ENCODE measurements at places on chromosomes 5 and 9.

DNA sequence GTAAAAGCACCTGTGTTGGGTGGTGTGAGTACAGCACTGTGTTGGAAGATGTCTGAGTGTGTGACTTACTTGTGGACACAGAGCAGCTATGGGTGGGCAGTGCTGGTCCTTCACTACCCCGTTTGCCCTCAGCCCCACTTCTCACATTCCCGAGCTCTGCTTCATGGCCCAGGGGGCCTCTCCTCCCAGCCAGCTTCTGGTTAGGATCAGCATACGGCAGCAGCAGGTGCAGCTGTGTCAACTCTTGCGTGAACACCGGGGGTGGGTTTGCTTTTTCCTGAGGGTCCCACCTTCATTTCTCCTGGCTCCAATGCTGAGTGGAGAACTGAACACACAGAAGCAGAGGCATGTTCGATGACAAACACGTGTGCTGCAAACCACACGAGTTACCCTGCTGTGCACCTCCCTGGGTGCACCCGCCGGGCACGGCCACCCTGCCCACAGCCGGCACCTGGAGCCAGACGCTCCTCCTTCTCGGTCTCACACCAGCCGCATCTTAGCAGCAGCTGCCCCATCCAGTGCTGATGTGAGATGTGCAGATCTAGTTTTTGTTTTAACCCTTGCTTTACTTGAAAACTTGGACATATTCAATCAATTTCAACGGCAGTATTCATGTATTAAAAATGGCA, 14.9 kb upstream of the SLC6A3 start:
- no peak for DNase-seq

DNA sequence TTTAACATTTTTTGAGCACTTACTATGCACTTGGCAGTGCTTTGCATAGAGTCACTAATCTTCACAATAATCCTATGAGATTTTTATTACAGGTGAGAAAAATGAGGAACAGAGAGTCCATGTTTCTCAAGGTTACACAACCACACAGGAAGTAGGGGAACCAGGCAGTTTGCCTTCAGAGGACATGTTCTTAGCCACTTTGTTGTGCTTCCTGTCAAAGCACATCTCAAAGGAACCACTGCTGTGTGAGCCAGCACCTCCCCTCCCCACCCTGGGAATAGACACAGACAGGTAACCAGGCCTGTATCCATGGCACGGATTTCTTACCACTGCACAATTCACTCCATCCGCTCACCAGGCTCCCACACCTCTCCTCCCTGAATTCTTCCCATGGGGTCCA, 6.3 kb upstream of the DNAJB5 start:
- no peak for DNase-seq

DNA sequence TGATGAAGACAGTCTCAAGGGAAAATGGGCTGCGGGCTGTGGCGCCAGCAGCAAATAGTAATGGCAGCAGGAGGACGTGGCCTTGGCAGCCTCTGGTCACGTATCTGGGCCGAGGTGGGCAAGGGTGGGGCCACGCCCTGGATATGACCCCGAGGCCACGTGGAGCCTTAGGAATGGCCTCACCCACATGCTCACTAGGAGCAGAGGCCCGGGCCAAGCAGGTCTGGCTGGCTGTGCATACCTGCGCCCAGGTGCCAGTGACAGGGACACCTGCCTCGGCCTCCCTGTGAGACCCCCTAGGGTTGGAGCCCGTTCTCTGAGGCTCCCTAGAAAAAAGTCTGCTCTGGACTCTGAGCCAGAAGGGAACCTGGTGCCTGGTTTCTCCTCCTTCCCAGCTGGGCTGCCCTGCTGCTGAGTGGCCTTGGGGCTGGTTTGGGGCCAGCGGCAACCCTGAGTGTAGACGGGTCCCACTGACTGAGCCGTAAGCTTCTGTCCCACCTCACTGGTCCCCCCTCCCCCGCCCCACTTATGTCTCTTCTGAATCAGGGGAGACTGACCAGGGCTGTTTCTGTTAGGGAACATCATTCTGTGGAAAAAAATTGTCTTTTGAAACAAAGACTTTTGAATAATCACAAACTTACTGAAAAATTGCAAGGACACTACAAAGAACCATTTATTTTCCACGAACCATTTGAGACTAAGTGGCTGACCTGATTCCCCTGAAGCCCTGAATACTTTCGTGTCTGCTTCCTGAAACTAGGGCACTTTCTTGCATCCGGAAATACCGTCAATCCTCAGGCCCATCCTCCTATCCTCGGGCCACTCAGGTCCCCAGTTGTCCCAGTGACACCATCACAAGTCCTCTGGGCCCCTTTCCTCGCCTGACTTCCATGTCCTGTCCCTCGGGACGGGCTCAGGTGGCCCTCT, 60.8 kb downstream of the WNK2 start:
- DNase-seq = no peak

DNA sequence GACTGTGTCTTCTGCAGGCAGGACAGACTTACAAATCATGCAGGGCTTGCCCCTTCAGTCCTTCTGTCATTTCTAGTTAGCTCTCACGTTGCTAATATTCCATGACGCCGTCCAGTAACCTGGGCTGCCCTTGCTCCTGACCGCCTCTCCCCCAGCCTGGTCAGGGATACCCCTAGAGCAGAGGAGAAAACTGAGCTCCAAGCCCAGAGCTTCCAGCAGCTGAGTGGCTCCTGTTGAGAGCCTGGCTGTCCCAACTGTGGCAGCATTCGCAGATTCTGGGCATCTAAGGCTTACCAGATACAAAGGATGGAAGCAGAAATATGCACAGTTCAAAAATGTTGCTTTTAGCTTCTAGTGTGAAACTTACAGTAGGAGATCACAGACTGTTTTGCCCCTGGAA, 185.2 kb downstream of the CD180 start:
- no peak for DNase-seq

DNA sequence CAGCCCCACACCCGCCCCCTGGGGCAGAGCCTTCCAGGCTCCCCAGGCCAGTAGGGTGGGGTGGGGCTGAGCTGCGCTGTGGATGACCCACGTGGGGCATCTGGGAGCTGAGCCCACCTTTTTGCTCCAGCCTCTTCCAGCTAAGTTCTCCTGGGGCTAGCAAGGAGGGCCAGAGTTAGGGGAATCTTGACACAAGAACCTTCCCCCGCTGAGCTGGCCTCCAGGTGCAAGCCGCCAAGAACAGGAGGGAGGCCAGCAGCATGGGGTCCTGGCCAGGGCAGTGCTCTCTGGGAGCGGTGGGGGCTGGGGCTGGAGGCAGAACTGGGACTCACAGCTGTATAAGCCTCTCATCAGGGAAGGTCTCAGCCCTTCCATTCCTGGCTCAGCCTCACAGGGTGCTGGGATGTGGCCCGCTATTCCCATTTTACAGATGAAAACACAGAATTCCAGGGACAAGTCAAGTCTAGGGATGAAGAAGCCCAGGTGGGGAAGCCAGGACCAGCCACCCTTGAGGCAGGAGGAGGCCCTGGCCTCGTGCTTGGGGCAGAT, 21.5 kb downstream of the SARDH start:
- DNase-seq = no peak

All from NCI-H1694 treated with DMSO at 0.1 percent for 48 hours (cell line).